ENCODE measurements at places on chromosomes 3 and 15.

DNA sequence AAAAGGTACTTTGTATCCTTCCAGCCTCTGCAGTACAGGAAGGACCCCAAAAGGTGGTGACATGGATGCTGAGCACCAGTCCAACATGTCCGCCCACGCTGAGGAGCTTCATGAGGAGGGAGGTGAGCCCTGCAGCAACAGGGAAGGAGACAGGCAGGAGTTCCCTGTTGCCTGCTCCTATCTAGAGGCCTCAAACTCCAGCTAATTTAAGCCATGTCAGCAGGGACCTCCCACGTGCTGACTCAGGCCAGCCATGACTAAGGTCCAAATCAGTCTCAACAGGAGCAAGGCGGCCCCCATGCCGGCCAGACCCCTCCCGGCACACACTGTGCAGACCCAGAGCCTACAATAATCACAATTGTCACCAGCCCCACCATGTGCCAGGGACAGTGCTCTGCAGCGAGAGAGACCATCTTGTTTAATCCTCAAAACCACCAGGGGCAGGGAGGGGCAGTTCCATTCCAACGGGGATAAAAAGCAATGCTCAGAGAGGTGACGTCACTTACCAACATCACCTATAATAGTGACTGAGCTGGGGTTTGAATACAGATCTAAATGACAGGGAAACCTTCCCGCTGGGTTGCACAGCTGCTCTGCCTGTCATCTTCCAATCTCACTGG is 54.5 kb upstream of the GATA2 start:
- DNase-seq: no peak

DNA sequence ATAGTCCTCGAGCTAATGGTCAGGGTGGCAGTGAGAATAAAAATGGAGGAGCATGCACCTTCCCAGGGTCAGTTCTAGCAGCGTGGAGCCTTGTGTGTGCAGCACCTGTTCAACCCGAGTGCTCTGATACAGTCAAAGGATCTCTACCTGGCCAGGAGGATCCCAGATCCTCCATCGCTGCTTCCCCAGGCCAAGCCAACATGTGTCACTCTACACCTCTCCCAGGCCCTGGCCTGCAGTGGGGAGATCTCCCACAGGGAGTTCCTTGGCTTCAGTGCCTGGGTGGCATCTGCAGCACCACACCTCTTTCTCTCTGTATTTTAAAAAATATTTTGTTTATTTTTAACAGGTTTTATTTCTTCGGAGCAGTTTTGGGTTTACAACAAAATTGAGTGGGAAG is 414.8 kb upstream of the C2CD4B start:
- no peak for DNase-seq

DNA sequence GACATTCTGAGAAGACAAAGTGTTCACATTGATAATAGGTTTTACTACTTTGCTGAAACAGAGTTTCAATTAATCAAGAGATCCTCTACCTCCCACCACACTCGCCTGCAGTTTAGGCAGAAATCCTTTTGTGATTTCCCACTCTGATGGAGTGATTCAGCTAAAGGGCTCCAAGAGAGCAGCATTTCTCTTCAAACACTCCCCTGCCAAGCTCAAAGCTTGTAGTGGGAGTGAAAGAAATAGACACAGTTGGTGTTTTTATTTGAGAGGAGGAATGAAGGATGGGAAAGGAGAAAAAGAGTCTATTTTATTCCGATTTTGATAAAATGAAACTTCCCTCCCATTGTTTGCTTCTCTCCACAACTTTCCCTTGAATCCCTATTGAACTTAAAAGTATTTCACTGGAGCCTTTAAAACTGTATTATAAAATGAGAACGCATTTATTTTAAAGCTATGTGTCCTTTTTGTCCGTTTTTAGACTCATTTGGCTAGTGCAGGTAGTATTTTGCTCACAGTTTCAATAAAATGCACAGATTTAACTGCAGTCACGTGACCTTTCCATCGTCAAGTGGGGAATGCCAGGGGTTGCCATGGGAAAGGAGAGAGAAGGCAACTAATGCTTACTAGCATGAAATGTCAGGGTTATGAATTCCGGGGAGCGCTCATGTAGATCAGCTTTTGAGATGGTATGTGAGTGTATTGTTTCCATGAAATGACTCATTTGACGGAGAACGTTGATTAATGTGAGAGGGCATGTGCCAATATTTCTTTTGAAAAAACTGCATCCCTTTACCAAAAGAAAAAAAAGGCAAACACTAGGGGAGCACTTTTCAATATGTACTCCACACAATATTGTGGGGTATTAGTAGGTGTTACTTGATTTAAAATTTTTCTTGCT is 7.7 kb upstream of the OSBPL11 start:
- no peak for DNase-seq

DNA sequence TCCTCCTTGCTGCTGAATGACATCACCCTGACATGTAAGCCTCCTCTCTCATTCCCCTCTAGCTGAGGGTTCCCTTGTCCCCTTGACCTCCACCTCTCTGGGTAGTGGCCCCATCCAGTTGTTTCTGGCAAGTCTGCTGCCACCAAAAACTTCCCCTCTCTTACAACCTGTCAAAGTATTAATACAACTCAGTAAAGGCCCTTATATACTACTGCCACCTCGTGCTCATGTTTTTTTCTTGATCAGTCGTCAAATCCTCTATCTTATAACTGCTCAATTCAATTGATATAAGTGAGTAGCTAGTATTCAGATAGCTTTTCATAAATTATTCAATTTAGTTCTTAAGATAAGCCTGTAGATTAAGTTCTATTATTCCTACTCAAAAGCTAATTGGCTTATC is 249.6 kb downstream of the MBNL1 start:
- peak; percentile 43 for DNase-seq

GRCh38 chr3:122927726-122928125 is 99.8 kb downstream of the SEMA5B start:
- no peak for DNase-seq

GRCh38 chr3:46484911-46485778 is 12.6 kb upstream of the RTP3 start:
- DNase-seq: no peak

GRCh38 chr15:73695773-73696640 is 11.8 kb downstream of the CD276 start:
- DNase-seq: no peak

GRCh38 chr3:141928631-141929270 is 52.3 kb downstream of the ATP1B3 start:
- no peak for DNase-seq

DNA sequence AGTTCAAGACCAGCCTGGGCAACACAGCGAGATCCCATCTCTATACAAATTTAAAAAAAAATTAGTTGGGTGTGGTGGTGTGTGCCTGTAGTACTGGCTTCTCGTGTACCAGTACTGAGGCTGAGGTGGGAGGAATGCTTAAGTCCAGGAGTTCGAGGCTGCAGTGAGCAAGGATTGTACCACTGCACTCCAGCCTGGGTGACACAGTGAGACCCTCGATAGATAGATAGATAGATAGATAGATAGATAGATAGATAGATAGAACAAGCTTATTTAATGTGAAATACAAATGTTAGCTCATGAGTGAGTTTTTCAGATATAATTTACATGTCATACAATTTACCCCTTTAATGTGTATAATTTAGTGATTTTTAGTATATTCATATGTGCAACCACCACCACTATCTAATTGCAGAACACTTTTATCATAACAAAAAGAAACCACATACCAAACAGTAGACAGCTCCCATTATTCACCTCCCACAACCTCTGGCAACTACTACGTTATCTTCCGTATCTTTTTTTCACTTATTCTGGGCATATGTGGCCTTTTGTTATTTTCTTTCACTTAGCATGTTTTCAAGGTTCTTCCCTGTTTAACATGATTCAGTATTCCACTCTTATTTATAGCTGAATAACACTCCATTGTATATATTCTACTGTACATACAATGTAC is 13.1 kb upstream of the PRRT3 start:
- no peak for DNase-seq

DNA sequence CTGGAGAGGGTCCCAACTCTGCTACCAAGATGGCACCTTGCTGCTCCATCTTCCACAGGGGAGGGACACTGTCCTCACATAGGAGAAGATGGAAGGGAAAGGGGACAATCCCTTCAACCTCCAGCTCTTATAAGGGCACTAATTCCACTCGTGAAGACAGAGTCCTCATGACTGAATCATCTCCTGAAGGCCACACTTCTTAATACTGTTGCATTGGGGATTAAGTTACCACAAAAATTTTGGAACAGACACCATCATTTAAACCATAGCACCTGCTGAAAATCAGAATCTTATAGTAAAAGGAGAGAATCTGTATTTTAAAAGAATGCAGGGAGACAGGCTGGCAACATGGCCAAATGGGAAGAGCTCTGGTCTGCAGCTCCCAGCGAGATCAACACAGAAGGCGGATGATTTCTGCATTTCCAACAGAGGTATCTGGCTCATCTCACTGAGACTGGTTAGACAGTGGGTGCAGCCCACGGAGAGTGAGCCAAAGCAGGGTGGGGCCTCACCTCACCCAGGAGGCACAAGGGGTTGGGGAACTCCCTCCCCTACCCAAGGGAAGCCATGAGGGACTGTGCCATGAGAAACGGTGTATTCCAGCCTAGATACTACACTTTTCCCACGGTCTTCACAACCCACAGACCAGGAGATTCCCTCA is 69.4 kb upstream of the LIPC start:
- DNase-seq: no peak

GRCh38 chr3:59436164-59436958 is 386.5 kb upstream of the CFAP20DC start:
- no peak for DNase-seq

GRCh38 chr15:30903497-30904187 is at the start of gene FAN1:
TSS of gene FAN1 (plus strand) at chr15:30903915. CDS start at chr15:30904664, 749 bp downstream.
- peak; percentile 92 for DNase-seq

GRCh38 chr15:53196242-53196641 is 406.1 kb upstream of the ONECUT1 start:
- no peak for DNase-seq

DNA sequence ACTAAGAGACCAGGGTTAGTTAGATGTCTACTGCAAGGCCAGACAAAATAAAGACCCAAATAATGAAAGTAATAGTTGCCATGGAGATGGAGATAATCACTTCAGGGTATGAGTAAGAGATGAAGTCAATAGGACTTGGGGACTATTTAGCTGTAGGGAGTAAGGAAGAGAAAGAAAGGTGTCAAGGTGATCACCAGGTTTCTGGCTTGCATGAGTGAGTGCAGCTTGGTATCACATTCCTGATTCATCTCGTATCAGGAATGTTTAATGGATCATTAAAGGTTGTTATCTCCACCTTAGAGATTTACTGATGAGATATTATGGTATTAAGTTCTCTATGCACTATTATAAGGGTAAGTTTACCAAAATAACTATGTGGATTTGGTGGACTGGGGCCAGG is 357.4 kb upstream of the ATP11B start:
- no peak for DNase-seq

DNA sequence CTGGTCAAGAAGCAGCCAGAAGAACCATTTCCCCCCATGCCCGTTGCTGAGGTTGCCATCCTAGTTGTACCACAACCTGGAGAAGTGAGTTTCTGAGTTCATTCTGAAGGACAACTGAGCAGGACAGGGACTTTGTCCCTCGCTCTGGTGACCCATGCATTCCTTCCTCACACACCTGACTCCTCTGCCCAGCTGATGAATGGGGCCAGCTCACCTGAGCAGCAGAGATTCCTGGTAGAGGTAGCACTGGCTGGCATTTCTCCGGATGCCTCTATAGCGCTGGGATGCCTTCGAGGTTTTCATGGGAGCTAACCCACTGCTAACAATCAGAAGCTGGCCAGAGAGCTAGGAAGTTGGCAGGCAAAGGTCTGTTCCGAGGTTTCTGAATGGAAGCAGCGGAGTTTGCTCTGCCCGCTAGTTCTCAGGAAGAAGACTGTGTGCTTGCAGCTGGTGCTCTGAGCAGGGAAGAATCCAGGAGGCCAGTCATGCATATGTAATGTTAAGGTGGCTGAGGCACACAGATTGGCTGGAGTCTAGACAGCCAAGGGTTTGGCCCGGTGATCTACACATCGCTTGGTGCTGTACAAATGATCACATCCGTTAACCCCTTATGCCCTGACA is at the start of gene TMC3:
Gene TMC3, minus strand, starts transcription at position 439 of the 621 bp plus-strand sequence. Its CDS starts 136 bp downstream, at position 303.
- no peak for DNase-seq

DNA sequence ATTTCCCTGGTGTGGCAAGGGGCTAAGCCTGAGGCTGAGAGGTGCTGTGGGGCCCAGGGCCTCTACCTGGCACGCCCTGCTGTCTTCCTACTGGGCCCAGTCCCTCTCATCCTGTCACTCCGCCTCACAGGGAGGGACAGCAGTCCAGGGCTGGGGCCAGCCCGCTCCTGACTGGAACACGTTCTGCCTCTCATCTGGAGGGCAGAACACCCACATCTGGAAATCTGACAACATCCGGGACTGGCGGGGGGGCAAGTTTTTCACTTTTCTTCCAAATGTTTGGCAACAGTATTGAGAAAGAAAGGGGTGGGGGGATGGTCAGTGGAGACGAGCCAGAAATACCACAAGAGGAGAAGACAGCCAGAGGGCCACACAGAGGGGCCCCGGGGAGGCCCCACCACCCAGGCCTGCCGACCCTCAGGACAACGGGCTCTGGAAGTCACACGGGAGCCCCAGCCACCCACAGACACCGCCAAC is 1.8 kb upstream of the MYL3 start:
- DNase-seq: no peak

- DNase-seq: no peak
Measured at GRCh38 chr3:158769549-158769948, 32.3 kb upstream of the MFSD1 start.

- DNase-seq: no peak
Measured at GRCh38 chr3:147921051-147921450, 511.9 kb downstream of the ZIC1 start.

DNA sequence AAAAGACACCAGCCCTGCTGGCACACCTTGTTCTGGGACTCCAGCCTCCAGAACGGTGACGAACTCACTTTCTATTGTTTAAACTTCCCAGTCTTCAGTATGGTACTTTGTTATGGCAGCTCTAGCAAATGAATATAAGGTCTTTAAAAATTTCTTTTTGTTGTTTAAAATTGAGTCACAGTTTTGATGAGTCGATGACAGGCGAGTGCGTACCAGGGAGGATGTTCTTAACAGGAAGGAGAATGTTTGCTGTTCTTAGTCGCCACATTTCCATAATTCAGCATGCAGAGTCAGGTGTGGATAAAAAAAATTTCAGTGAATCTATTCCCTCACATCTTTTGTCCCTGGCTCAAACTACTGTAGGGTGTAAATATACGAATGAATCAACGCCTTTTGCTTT is 12.4 kb downstream of the DNASE1L3 start:
- no peak for DNase-seq

DNA sequence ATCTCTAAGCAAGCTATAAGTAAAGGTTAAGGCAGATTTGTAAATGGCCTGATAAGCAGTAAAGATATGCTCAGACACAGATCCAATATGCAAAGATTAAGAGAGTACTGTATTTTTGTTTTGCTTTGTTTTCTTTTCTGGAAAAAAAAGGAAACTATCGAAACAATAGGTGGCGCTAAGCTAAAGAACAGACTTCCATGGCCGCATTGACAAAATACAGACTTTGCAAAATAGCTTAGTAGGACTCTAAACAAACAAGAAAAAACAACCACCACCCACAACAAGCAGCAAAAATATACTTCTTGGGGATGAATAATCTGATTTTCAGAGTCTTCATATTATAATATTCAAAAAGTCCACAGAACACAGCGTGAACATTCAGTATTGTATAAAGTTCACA is 758.4 kb upstream of the ROBO1 start:
- DNase-seq: no peak
